ENCODE measurements at places on chromosomes 6 and 20.
A peak's percentile ranks its signal among the peaks of the same experiment; 100 is the strongest.

GRCh38 chr6:21359926-21360325 lies 233.6 kb upstream of the SOX4 start:
- no peak for DNase-seq

- peak; percentile 42 for DNase-seq
Observed at GRCh38 chr6:42978487-42978838, 518 bp downstream of the PEX6 start.

GRCh38 chr20:57612916-57613315 lies 7.3 kb downstream of the ZBP1 start:
- no peak for DNase-seq

GRCh38 chr20:52160621-52161204 lies 30.9 kb downstream of the ZFP64 start:
- no peak for DNase-seq

- no peak for DNase-seq
Observed at GRCh38 chr20:32945710-32946221, 58.5 kb downstream of the SUN5 start.

- DNase-seq: no peak
Observed at GRCh38 chr6:7633361-7633760, 43.4 kb downstream of the SNRNP48 start.

DNA sequence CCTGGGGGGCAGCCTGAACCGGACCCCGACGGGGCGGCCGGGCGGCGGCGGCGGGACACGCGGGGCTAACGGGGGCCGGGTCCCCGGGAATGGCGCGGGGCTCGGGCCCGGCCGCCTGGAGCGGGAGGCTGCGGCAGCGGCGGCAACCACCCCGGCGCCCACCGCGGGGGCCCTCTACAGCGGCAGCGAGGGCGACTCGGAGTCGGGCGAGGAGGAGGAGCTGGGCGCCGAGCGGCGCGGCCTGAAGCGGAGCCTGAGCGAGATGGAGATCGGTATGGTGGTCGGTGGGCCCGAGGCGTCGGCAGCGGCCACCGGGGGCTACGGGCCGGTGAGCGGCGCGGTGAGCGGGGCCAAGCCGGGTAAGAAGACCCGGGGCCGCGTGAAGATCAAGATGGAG lies 636 bp downstream of the SRF start:
- peak; percentile 14 for DNase-seq

GRCh38 chr6:94270091-94270948 lies 851.0 kb upstream of the EPHA7 start:
- DNase-seq: no peak

DNA sequence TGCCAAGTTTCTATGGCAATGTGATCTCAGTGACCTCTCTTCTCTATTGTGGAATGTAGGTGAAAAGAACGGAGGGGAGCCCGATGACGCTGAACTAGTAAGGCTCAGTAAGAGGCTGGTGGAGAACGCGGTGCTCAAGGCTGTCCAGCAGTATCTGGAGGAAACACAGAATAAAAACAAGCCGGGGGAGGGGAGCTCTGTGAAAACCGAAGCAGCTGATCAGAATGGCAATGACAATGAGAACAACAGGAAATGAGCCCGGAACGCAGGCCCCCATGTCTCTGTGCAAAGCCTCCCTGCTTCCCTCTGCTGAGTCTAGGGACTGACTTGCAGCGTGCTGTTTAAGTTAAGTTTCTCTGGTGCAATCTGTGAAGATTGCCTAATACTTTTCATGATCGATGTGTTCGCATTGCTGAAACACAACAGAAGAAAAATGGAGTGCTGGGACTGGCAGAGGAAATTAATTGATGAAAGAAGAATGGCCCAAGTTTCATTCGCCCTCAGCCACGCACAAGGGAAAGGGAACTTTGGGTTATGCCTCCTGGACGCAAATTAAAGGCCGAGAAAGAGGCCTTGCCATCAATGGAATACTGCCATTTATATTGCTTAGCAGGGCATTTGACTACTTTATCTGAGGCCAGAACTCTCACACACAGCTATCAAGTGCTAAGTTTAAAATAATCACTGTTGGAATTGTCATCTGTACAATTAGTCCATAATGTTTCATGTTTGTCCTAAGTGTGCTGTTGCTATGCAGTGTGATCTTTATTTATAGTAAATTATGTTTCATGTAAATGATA lies 146.4 kb downstream of the AKAP7 start:
- DNase-seq: peak; percentile 26

- peak; percentile 85 for DNase-seq
Observed at GRCh38 chr6:24766680-24767462, 7.9 kb upstream of the GMNN start.

DNA sequence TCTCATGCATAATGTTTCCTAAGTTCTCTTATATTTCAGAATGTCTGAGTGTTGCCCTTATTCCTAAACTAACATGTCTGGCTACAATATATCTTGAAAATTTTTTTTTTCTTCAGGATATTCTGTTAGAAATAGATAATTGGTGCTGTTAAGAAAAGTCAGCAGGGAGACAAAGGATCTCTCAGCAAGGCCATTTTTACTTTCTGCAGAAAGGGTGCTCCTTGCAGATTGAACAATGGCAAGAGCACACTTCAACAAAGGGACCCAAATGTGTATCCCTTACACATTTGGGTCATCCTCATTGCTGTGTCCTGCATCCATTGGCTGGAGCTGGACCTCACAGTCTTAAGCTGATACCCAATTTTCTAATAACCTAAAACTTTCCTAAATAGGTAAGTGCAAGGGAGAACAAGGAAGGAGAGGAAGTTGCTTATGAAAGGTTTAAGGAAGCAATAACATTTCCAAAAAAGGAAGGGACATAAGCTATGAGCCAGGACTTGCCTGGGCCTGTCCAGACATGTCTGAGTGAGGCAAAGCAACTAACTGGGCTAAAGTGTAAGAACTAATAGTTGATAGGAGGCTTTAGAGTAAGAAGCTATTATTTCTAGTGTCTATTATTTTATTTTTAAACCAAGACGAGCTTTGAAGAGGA lies 429.6 kb downstream of the BCKDHB start:
- DNase-seq: no peak

DNA sequence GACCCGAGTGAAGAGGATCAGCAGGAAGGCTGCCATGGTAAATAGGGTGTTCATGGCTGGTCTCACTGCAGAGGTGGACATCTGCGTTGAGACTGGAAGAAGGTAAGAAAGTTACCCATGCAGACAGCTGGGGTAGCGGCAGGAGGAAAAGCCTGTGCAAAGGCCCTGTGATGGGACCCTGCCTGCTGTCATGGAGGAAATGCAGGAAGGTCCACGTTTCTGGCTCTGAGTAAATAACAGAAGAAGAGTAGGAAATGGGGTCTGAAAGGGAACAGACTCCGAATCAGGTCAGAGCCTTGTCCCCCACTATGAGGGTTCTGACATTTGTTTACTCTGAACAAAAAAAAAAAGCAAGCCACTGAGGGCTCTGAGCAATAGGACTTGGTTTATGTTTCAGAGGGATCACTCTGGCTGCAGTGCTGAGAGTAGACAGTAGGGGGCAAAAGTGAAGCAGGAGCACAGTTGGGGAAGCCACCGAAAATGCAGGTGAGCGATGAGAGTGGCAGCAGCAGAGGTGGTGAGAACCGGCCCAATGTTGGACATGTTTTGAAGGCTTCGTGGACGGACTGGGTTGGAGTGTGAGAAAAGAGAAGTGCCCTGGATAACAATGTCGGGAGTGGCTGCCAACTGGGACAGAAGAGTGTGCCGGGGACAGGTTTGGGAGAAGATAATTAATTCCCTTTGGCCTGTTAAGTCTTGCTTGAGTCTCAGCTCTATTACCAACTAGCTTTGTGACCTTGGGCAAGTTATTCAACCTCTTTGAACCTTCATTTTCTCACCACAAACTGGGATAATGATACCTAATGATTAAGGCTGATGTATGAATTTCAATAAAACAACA lies 57.9 kb upstream of the MAP7 start:
- peak; percentile 50 for DNase-seq

- DNase-seq: no peak
Observed at GRCh38 chr6:44327760-44328159, 14.6 kb upstream of the AARS2 start.

GRCh38 chr20:47558295-47559066 lies 56.8 kb downstream of the NCOA3 start:
- DNase-seq: no peak

DNA sequence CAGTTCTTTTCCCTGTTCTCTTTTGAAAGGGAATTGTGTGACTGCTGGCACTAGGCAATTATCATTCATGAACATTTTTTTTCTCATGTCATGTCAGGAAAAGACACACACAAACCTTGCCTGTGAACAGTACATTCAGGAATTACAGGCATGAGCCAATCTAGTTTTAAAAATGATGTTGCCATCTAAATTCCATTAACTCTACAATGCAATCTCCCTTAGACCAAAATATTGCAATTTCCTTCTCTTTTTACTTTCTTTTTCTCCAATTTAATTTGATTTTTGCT lies 127.5 kb upstream of the STMND1 start:
- DNase-seq: no peak

- DNase-seq: no peak
Observed at GRCh38 chr6:132190097-132190814, 211.0 kb downstream of the MOXD1 start.

DNA sequence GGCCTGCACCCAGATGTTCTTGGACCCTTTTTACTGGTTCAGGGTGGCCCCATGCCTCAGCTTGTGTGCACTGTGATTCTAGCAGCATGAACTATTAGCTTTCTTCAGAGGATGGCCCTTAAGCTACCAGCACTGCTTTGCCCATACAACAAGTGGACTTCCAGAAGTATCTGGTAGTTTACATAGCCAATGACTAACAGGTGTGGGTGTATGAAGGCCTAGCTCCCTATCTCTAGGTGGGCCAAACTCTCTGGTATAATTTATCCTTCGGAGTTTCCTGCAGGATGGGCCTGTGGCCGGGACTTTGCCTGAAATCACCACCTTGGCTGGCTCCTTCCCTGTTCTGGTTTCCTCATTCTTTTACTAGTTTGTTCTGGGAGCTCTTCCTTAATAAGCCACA lies 26.1 kb upstream of the JAG1 start:
- DNase-seq: no peak

GRCh38 chr20:57070296-57070695 lies 196.1 kb downstream of the BMP7 start:
- no peak for DNase-seq

DNA sequence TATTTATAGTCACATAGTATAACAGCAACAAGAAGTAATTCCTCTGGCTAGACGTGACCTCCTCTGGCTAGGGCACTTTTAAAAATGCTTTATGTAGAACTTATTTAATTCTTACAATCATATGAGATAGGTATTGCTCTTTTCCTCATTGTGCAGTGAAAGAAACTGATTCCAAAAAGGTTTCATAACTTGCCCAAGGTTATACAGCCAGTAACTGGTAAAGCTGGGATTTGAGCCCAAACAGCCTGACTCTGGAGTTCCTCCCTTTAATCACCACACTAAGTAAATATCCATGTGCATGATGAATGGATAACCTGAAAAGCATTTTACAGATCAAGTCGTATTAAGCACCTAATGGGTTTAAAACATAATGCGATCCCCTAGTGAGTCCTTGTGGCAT lies 214.6 kb downstream of the PRL start:
- no peak for DNase-seq

DNA sequence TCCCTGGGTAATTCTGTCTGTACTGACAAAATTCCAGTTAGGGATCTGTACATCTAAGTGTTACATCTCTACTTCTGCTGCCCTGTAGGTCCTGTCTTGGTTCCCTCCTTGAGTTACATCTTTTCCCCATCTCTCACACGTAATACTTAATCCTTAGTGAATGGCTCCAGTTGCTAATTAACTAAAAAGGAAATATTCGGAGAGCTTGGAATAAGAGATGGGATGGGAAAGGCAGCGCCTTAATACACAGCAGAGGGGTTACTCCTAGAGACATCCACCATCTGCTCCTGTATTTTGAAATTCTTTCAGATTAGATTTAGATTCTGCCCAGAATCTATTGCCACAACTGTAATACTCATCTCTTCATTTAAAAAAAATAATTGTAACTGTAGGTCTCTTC lies 384.0 kb downstream of the SAMD5 start:
- DNase-seq: no peak

GRCh38 chr20:33309631-33310030 lies 26.6 kb downstream of the BPIFB1 start:
- no peak for DNase-seq

GRCh38 chr20:10780901-10781300 lies 107.1 kb upstream of the JAG1 start:
- no peak for DNase-seq

- no peak for DNase-seq
Observed at GRCh38 chr6:164749221-164750064, 560.0 kb downstream of the C6orf118 start.

DNA sequence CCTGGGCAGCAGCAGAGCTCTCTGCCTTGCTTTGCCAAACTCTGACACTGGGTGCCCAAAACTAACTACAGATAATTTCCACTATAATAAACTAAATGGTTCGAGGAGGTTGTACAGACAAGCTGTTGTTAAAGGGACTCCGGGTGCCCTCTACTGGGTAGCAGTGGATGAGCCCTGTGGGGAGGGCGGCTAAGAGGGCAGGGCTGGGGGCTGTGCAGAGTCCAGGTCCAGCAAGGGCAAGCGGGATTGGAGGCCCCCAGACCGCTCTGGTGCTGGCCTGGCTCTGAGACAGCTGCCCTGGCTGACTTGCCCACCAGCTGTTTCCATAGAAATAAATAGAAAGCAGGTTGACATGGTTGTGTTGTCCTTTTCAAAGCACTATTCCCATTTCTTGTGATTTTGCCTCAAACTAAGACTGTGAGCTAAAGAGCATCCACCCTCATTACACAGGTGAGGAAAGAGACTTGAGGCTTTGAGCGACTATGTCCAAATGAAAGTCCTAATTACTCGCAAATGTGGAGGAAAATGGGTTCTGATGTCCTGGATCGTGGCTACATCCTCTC lies 167.6 kb upstream of the CST7 start:
- peak; percentile 29 for DNase-seq

- no peak for DNase-seq
Observed at GRCh38 chr20:44447827-44448419, 27.8 kb upstream of the TTPAL start.

DNA sequence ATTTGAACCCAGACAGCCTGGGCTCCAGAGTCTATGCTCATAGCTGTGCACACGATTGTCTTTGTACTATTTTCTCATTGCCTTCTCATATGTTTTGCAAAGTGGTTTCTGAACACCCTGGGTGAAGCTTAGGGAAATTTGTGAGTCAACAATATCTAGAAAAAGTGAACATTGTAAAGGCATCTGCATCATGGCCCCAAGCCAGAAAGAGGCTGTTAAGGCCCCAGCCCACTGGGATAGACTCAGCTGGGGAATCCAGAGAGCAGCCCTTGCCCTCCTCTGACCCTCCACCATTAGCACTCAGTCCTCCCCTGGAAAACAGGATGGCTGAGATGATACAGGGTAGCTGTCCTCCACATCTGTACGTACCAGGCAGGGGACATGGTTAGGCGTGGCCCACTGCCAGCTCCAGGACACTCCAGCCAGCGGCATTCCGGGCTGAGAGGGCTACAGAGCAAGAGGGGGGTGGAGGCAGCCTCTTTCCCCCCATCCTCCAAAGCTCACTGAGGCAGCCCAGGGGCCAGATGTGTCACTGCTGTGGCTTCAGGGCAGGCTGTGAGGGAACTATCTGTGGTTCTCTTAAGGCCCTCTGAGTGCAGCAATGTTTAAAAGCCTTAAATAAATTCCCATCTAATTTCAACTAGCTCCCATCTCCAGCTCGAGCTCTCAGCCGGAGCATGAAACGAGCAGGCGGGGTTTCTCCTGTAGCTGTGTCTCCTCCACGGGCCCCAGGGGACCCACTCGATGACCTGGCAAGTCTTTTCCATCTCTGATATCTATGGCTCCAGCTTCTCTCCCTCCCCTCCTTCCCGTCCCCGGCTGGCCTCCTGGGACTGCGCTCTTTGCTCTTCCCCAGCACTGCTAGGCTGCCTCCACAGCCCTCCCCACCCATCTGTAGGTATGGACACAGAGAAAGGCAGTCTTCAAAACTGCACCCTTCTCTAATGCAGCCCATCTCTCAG lies 209.4 kb upstream of the LRFN2 start:
- DNase-seq: no peak

Data from suppressor macrophage treated with lipopolysaccharide for 1 hour (primary cell).